Osteoblast (primary cell): ENCODE measurements at places on chromosomes 7 and 10. TPM values are rescaled to one million over a fixed set of nuclear protein-coding genes. Genes with fewer than 3 reads are reported as not detected.

DNA sequence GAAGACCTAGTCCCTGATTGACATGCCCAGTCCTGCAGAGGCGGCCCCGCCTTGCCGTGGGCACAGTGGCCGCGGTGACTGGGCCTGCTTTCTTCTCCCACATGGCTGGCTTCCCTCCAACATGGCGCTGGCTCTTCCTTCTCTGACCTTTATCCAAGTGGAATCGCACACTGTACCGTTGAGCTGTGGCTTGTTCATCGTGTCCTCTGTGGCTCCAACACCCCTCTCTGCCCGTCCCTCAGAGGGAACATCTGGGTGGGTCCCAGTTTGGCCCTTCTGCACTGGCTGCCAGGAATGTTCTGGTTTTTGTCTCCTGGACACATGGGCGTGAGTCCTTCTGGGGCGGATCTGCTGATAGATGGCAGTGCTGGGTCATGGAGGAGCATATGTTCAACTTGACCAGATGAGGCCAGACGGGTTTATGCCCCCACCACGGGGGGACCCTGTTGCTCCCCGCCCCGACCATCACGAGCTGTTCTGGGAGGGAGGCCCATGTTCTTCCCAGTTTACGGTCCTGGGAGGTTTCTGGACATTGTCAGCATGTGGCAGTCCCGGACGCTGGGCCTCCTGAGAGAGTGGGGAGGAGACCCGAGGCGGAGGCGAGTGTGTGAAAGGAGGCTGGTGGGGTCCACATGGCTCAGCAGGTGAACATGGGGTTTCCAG, 63.5 kb downstream of the LHPP start:
- DNase-seq = peak; percentile 81

- DNase-seq = no peak
These were observed 60.1 kb downstream of the TPK1 start for GRCh38 chr7:144775749-144776148.

DNA sequence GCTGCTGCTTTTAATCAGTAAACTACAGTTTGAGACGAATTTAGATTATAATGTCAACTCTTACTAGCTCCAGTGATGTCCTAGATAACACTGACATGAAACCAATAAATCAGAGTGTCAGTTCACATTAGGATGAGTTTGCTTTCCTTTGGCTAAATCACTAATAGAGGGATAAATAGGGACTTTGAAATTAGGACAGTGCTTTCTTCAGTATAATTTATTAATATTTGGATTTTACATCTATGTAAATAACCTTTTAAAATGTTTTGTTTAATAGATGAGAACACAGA, 55.6 kb downstream of the C1GALT1 start:
- DNase-seq = no peak

DNA sequence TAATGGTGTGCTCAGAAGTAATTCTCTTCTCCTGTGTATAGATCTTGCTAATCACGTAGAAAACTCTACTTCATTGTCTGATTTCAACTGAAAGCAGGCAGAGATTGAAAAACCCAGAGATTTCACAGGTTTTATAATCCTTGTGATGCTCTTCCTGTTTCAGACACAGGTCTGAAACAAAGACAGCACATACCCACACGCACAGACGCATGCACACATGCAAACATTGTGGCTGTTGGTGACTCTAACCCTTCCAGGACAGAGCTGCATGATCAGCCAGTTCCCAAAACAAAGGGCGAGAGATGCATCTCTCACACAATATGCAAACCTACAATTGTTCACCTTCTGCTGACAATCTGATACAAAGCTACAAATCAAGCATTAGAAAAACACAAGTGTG, 11.1 kb upstream of the TFEC start:
- no peak for DNase-seq

- DNase-seq = peak; percentile 57
These were observed 1180.3 kb downstream of the TYW1 start for GRCh38 chr7:68176974-68177373.

DNA sequence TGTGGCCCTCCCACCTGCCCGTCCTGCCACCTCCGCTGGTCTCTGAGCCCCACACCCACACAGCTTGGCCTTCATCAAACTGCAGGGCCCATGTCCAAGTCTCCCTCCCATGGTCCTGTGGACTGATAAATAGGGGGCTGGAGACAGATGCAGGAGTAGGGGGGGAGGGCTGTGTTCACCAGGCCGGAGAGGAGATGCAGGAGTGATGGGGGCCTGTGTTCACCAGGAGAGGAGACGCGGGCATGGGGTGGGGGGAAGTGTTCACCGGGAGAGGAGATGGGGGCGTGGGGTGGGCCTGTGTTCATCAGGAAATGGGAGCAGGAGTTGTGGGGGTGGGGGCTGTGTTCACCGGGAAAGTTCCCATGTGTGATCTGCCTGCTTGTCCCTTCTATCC, 37.0 kb downstream of the JAKMIP3 start:
- DNase-seq = peak; percentile 51

DNA sequence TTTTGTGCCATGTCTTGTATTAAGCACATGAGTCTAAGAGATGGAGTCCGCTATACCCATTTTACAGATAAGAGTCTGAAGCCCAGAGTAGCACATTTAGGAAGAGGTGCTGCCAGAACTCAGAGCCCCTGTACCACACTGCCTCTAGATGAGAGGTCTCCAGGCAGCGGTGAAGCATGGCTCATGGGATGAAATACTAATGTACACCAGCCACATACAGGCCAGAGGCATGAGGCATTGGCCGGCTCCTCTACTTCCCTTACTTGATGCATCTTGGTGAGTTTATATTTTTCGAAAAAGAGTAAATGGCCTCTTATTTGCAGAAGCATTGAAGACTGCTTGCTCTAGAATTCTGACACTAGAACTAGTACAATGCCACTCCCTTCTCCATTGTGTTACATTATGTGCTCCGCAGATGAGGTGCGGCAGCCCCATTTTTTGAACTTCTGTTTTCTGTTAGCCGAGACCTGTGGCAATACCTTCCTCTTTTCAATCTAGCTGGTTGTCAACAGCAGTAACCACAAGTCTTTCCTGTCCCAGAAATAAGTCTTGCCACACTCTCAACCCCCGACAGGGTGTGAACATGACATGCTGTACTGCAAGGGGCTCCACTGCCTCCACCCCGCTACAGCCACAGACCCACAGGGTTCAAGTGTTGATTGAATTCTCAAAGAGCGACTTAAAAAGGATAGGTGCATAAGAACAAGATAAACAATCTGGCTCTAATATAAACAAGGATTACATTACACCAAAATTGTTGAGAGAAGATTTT, 145.3 kb downstream of the CELF2 start:
- no peak for DNase-seq

DNA sequence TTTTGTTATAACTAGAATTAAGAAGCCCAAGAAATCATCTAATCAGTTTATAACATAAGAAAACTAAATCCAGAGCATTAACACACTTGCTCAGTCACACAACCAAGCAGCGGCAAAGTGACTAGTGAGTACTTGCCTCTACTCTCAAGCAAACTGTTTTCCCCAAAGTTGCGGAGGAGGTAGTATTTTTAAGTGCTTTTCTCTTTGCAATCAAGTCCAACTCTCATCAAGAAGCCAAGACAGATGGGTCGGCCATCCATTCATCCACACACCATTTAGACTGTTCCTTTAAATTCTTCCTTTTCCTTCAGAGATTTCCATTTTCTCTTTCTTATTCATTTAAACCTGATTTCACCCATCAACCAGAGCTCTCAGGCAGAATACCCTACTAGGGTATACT, 25.4 kb downstream of the ARHGAP21 start:
- no peak for DNase-seq

DNA sequence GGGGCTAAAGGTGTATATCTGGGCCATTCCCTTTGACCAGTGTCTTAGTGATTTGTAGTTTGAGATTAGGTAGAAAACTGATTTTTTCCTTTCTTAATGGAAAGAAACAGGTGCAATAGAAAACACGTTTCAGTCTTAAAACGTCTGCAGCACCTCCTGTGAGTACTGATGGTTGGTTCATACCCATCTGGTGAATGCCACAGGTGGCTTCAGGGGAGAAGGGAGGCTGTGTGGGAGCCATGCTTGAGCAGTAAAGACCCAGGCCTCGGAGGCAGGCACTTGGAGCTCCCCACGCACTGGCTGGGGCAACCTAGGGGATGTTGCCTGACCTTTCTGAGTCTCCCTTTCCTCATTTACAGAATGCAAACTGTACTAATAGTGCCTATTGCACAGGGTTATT, 171.5 kb upstream of the GRB10 start:
- DNase-seq = no peak

- DNase-seq = no peak
These were observed 376.2 kb upstream of the MGMT start for GRCh38 chr10:129090618-129091366.

DNA sequence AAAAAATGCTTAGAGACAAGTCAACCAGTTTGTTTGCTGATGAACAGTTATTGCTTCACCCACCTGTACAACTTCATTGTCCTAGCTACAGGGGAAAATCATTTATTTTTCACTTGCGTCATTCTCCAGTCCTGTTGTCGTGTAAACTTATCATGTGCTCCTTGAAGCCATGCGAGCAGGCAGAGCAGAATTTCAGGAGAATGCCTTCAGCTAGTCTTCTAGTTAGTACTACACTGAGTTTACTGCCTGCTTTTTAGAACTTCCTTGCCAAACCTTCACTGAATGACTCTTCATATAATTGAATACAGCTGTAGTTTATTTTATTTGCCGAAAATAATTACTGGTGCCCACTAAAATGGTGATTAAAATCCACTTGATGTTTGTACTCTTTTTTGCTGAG, 15.6 kb downstream of the RPA3 start:
- DNase-seq = no peak

GRCh38 chr10:251982-252582, 116.8 kb downstream of the ZMYND11 start:
- no peak for DNase-seq

DNA sequence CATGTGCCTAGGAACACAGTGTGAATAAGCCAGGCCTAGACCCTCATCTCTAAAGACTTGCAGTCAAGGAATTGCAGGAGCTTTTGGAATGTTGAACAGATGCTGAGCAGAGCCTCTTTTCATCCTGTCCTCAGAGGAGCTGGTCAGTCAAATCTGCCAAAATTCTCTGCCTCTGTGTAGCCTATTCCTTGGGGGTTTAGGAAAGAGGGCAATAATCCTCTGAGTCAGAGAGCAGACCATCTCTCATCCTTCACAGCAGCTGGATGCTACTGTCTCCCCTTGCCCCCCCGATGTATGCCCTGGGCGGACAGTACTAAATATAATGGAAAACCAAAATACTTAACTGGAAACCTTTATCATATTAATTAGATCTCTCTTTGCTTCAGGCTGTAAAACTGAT, 52.6 kb downstream of the BICC1 start:
- DNase-seq = peak; percentile 10

- DNase-seq = no peak
These were observed 384.5 kb downstream of the PLXDC2 start for GRCh38 chr10:20200758-20201157.

DNA sequence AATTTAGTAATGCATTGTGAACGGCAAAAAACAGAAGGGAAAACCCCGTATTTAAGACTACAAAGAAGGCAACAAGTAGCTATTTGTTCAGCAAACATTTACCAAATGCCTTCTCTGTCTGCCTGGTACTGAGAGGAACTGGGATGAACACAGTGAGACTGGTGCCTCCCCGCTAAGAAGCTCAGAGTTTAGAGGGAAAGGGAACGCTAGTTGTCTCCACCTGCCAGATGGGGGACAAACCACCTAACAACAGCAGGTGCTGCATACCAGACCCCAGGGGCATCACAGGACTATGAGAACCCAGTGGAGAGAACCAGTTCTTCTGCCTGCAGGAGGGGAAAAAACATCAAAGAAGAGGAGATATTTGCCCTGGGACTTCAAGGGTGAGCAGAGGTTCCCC, 147.1 kb downstream of the SLC25A13 start:
- DNase-seq = no peak

Gene PNLIPRP3
- 0.59 and 0.72 TPM in 2 replicates for total RNA-seq

Gene OPALIN
- total RNA-seq = not detected in 2 replicates

Gene PAPOLB
- under 0.01 and 0.36 TPM in 2 replicates for total RNA-seq

Gene HOXA3
- 3.5 and 4.0 TPM in 2 replicates for total RNA-seq

Gene OPN1SW
- not detected in 2 replicates for total RNA-seq
